AG09319 (cell line): ENCODE measurements at places on chromosomes 4 and X.

GRCh38 chrX:31333165-31333831, 261.5 kb upstream of the FTHL17 start:
- peak; percentile 25 for DNase-seq

DNA sequence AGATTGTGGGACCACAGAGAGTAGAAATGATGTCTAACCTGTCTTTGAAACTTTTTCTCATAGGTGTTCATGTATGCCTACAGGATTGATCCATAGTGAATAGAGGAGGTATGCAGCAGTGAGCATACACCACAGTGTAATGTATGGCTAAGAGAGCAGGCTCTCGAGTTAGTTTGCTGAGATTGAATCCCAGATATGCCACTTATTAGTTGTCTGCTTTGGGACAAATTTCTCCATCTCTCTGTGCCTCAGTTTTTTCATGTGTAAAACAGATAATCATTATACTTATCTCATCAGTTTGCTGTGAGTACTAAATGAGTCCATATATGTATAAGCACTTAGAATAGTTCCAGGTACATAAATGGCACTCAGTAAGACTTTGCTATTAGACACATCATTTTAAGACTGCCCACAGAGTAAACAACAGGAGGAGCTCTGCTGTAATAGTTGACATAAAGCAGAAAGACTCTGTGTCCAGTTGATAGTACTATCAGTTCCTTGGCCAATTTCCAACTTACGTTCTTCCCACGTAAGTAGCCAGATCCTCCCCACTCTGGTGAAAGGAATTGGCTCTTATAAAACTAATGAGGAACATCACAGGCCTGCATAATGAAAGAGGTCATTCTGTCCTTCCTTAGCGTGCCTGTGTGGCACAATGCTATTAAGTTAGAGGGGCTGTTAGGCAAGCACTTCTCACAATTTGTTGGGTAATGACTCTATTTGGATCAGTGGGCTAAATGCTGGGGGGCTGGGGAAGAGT, 20.7 kb upstream of the RNF150 start:
- DNase-seq, result no peak

GRCh38 chr4:154720618-154721267, 23.1 kb upstream of the LRAT start:
- DNase-seq, result no peak

DNA sequence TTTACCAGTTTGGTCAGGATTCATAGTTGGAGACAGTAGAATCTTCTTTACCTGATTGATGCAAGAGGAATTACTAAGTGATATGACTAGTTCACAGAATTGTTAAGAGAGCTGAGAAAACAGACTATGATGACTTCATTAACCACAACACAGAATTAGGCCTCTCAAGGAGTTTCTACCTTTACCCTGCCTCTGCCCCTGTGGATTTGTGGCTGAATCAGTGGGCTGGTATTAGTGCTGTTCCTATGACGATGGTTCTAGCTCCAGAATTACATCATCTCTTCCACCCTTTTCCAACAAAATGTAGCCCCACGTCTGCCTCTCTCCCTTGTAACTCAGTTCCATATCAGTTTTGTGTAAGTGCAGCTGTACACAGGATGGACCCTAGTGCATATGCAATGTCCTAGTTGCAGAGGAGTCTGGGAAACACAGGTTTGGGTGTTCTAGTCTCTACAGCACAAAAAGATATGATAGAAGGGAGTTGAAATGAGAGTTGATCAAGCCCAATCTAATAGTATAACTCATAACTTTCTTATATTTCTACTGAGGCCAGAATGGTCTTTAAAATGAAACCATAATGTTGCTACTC, 99.3 kb downstream of the ANXA5 start:
- DNase-seq, result no peak

- no peak for DNase-seq
Observed at GRCh38 chr4:3491681-3492405, 28.7 kb downstream of the DOK7 start.

- no peak for DNase-seq
Observed at GRCh38 chrX:87167841-87168240, 349.8 kb upstream of the KLHL4 start.
